MM.1S (cell line): ENCODE measurements at places on chromosomes 3 and 15.

- no peaks in the 10 kb centered on the region for H3K36me3 ChIP-seq
- no peak overlapping the region for H3K27ac ChIP-seq
- no peaks in the 10 kb centered on the region for H3K4me1 ChIP-seq
- H3K4me3 ChIP-seq: no peak overlapping the region
- DNase-seq: no peak
- no peaks in the 10 kb centered on the region for H3K27me3 ChIP-seq
These were observed 128.6 kb downstream of the DCLK3 start for GRCh38 chr3:36635731-36636130.

DNA sequence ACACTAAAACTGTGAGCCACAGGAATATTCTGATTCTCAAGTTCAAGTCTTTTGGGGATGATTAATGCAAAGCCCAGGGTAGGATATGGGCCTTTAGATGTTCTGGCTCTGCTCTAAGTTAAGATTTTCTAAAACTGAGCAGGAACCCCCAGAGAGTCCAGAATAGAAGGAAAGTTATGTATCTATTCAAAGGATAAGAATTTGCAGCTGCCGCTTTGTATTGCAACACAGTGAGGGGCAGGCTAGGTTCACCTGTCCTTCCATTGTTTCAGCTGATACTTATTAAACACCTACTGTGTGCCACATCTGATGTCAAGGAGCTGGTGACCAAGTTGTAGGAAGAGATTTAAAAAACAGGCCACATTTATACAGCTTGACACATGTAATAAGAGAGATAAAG, 290.4 kb downstream of the MAGI1 start:
- no peak for DNase-seq
- H3K27ac ChIP-seq: no peak overlapping the region
- H3K36me3 ChIP-seq: no peaks in the 10 kb centered on the region
- no peaks in the 10 kb centered on the region for H3K27me3 ChIP-seq
- no peaks in the 10 kb centered on the region for H3K4me1 ChIP-seq
- H3K4me3 ChIP-seq: no peak overlapping the region

DNA sequence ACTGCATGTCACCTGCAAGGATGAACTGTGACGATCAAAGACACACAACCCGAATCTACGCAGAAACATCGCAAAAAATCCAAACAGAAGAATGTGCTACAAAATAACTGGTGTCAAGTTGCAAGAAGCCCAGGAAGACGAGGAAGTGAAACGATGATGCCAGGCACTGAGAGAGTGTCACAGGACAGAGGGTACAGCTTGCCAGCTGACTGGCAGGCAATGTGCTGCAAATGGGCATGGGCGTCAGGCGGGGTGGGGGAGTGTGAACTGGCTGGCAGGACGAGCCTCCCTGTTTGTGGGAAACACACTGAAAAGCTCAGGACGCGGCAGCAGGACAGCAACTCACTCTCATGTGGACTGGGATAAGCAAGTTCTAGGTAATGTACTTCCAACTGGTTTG, 28.9 kb upstream of the OCA2 start:
- peak overlapping the region; percentile 21; the same call in 1 of the 2 replicates for H3K27ac ChIP-seq
- H3K36me3 ChIP-seq: no peaks in the 10 kb centered on the region; the same call in 1 of the 2 replicates
- DNase-seq: no peak
- no peaks in the 10 kb centered on the region for H3K4me1 ChIP-seq
- H3K27me3 ChIP-seq: no peaks in the 10 kb centered on the region

DNA sequence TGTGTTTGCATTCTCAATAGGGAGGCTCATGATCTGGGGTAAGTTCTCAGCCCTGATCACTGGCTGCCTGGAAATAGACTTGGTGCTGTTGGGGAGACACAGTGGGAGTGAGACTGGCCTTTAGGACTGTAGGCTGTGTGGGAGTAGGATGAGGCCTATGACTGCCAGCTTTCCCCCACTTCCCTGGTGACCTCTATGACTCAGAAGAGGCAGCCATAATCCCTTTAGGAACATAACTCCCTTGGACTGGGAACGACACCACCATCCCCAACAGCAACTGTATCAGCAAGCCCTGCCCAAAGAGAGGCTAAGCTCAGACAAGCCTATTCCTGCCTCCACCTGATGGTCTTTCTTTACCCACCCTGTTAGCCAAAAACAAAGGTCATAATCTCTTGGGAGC, 91.3 kb downstream of the SUCNR1 start:
- no peaks in the 10 kb centered on the region for H3K27me3 ChIP-seq
- no peak overlapping the region for H3K27ac ChIP-seq
- no peaks in the 10 kb centered on the region for H3K4me1 ChIP-seq
- no peak overlapping the region for H3K4me3 ChIP-seq
- no peaks in the 10 kb centered on the region for H3K36me3 ChIP-seq

DNA sequence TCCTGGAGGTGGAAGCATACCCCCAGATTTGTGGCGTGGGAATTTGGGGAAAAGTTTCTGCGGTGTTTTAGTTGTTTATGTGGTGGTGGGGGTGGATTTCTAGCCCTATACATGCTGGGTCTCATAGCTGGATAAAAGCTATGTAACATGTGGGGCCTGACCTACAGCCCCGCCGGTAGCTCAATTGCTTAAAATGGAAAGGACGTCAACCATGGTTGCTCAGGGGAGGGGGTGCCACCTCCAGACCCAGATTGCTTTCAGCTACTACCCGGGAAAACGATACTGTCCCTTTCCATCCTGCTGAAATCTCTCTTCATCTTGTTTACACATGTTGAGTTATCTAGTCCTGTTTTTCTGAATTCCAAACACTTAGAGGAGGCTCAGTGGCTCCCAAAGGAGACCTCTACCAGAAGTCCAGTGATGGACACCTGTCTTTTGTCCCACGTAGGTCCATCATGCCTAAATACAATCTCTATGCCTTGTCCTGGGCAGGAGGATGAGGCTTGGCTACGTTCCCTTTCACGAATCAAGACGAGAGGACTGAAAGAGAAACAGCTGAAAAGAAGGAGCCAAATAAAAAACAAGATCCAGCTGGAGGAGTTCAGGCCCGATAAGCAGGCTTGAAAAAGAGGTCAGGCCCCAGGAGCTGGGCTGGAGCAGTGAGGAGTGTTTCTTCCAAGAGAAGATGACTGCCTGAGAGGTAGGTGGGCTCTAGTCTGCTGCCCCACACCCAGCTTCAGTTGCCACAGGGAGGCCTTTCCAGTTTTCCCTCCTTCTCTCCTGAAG, 72.1 kb upstream of the TPRG1 start:
- no peak for DNase-seq
- H3K27me3 ChIP-seq: no peaks in the 10 kb centered on the region
- no peaks in the 10 kb centered on the region for H3K36me3 ChIP-seq
- H3K4me1 ChIP-seq: no peaks in the 10 kb centered on the region
- H3K27ac ChIP-seq: no peak overlapping the region

DNA sequence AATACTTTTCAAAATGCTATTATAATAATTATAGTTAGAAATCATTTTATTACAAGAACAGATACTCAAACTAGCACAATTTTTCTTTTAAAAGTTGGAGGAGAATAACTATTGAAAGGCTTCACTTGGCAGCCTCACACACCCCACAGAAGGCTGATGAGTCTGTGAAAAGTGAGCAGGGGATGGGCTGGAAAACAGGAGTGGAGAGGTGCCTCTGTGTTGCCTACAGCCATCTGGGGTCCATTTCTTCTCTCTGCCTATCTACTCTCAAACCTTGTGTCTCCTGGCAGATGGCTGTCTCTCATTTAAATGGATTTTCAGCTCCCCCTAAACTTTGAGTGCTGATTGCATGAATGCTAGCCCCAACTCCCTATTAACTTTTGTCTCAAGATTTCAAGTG, 230.8 kb downstream of the CLSTN2 start:
- no peaks in the 10 kb centered on the region for H3K27me3 ChIP-seq
- H3K27ac ChIP-seq: no peak overlapping the region
- H3K36me3 ChIP-seq: no peaks in the 10 kb centered on the region

- H3K36me3 ChIP-seq: no peaks in the 10 kb centered on the region
- no peak for DNase-seq
- peaks cover 36% of the 10 kb centered on the region for H3K4me1 ChIP-seq
- no peak overlapping the region for H3K4me3 ChIP-seq
- H3K27ac ChIP-seq: no peak overlapping the region
- H3K27me3 ChIP-seq: no peaks in the 10 kb centered on the region
These were observed 90.7 kb downstream of the TBL1XR1 start for GRCh38 chr3:177106594-177106993.

GRCh38 chr15:40388941-40389823, 6.7 kb downstream of the KNSTRN start:
- H3K36me3 ChIP-seq: peaks cover 16% of the 10 kb centered on the region; the same call in 1 of the 2 replicates
- no peak for DNase-seq
- no peak overlapping the region for H3K27ac ChIP-seq
- H3K4me3 ChIP-seq: no peak overlapping the region

DNA sequence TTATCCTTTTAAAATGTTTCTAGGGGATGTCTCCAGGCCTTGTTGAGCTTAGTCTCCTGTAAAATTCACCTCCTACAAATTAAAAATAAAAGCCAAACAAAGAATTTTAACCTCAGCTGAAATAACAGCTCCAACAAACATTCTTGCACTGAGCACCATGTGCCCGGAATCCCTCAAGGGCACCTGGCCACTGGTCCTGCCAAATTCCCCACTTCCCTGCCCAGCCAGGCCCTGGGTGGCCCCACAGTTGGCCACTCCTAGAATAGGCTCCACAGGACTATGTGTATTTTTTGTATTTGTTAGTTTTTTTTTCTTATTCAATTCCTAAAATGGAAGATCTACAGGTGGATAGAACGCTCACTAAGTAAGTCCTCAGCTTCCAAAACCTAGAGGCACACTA, 33.1 kb upstream of the PLA2G4E start:
- no peaks in the 10 kb centered on the region for H3K27me3 ChIP-seq
- H3K4me1 ChIP-seq: no peaks in the 10 kb centered on the region
- H3K4me3 ChIP-seq: no peak overlapping the region
- no peak for DNase-seq

GRCh38 chr15:86373147-86373546, 293.5 kb downstream of the AGBL1 start:
- no peak for DNase-seq
- no peak overlapping the region for H3K4me3 ChIP-seq
- no peaks in the 10 kb centered on the region for H3K27me3 ChIP-seq
- no peaks in the 10 kb centered on the region for H3K4me1 ChIP-seq
- no peak overlapping the region for H3K27ac ChIP-seq

- H3K36me3 ChIP-seq: peaks cover 31% of the 10 kb centered on the region
- peak overlapping the region; percentile 52; the same call in 1 of the 2 replicates for H3K27ac ChIP-seq
- peaks cover 83% of the 10 kb centered on the region for H3K4me1 ChIP-seq
These were observed 58.2 kb downstream of the ZBTB38 start for GRCh38 chr3:141426404-141427034.

- H3K36me3 ChIP-seq: no peaks in the 10 kb centered on the region
- no peak overlapping the region for H3K4me3 ChIP-seq
- H3K4me1 ChIP-seq: peaks cover 9% of the 10 kb centered on the region
- DNase-seq: no peak
- no peaks in the 10 kb centered on the region for H3K27me3 ChIP-seq
- no peak overlapping the region for H3K27ac ChIP-seq
These were observed 185.3 kb upstream of the NECTIN3 start for GRCh38 chr3:110886222-110886893.

DNA sequence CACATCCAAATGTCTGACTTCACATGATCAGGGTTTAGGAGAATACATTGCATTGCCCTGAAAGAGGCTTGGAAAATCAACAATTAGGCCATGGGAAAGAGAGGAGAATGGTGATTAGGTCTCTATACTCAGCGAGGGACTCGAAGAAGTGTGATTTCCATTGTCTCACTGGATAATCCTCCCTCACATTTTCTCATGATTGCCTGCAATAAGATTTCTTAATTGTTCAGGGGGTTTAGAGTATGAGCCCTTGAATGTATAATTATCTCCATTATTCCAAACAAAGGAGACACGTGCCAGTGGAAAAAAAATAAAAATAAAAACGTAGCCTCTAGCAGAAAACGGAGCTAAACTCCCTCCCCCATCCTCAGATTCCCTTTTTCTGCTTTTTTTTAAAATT, 173.2 kb downstream of the TPRG1 start:
- no peak overlapping the region for H3K4me3 ChIP-seq
- no peaks in the 10 kb centered on the region for H3K27me3 ChIP-seq
- H3K27ac ChIP-seq: no peak overlapping the region
- peaks cover 7% of the 10 kb centered on the region; the same call in 1 of the 2 replicates for H3K4me1 ChIP-seq
- no peak for DNase-seq

- peak overlapping the region; percentile 91 for H3K27ac ChIP-seq
- H3K4me3 ChIP-seq: peak overlapping the region; percentile 28
- peak; percentile 92 for DNase-seq
- H3K4me1 ChIP-seq: peaks cover 41% of the 10 kb centered on the region
- no peaks in the 10 kb centered on the region for H3K27me3 ChIP-seq
- no peaks in the 10 kb centered on the region for H3K36me3 ChIP-seq
These were observed 7.0 kb downstream of the GPR160 start for GRCh38 chr3:170044795-170045244.

DNA sequence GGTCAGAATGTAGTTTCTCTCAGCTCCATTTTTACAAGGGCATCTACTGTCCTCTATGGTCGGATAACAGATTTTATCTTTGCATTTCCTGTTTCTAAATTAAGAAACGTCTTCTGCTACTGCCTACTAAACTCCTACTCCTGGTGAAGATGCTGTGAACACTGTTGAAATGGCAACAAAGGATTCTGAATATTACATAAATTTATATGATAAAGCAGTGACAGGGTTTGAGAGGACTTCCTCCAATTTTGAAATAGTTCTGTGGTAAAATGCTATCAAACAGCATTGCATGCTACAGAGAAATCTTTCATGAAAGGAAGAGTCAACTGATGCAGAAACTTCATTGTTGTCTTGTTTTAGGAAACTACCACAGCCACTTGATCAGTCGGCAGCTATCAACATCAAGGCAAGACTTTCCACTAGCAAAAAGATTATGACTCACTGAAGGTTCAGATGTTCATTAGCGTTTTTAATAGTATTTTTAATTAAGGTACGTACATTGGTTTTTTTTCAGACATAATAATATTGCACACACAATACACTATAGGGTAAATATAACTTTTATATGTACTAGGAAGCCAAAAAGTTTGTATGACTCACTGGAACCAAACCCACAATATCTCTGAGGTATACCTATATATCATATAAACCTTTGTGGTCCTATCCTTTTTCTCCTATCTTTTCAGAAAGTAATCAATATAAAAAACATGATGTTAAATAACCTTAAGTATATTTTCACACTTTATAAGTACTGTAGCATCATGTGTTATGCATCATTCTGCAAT, 156.1 kb downstream of the STAG1 start:
- H3K4me1 ChIP-seq: 0 out of 2 replicates have a peak, but pooled peaks cover 3% of the 10 kb centered on the region
- no peak overlapping the region for H3K27ac ChIP-seq
- H3K27me3 ChIP-seq: no peaks in the 10 kb centered on the region
- no peak for DNase-seq
- H3K4me3 ChIP-seq: no peak overlapping the region

- H3K4me3 ChIP-seq: no peak overlapping the region
- no peaks in the 10 kb centered on the region for H3K27me3 ChIP-seq
- no peaks in the 10 kb centered on the region for H3K4me1 ChIP-seq
- H3K36me3 ChIP-seq: no peaks in the 10 kb centered on the region
- DNase-seq: no peak
These were observed 528.7 kb downstream of the ZIC1 start for GRCh38 chr3:147937891-147938290.
